ENCODE measurements at places on chromosomes 6 and 20. TPM values are rescaled to one million over a fixed set of nuclear protein-coding genes. Genes with fewer than 3 reads are reported as not detected.

- no peak for DNase-seq
- no peaks in the 10 kb centered on the region for H3K27me3 ChIP-seq
- no peak overlapping the region for H3K27ac ChIP-seq
- no peak overlapping the region for H3K4me3 ChIP-seq
- H3K4me1 ChIP-seq: no peaks in the 10 kb centered on the region
These were observed 104.9 kb downstream of the TULP4 start for GRCh38 chr6:158416883-158417759.

- H3K27me3 ChIP-seq: no peaks in the 10 kb centered on the region
- no peak for DNase-seq
- peak overlapping the region; percentile 66 for H3K4me3 ChIP-seq
These were observed 502 bp upstream of the HACE1 start for GRCh38 chr6:104860221-104860620.

TAGAP gene
- 2.9 TPM for total RNA-seq

DNA sequence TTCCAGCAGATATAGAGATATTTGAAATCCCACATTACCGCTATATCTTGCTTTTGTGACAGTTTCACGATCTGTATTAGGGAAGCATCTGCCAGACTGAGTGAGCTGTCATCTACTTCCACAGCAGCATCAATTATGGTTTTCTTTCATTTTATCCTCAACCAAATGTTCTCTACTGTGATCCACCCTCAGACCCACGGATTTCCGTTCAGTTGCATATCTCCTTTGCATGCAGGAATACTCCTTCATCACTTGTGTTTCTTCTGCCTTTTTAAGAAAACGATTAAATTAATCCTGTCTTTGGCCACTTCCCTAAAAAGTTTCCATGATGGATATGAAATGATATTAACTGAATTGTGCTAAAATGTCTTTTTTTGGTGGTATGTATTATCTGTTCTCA, 262.1 kb upstream of the ADGRB3 start:
- H3K27ac ChIP-seq: no peak overlapping the region
- H3K4me3 ChIP-seq: no peak overlapping the region
- no peaks in the 10 kb centered on the region for H3K4me1 ChIP-seq
- no peaks in the 10 kb centered on the region for H3K36me3 ChIP-seq
- H3K27me3 ChIP-seq: no peaks in the 10 kb centered on the region

GRCh38 chr20:45949542-45950329, 15.3 kb downstream of the PCIF1 start:
- H3K27ac ChIP-seq: no peak overlapping the region
- no peaks in the 10 kb centered on the region for H3K27me3 ChIP-seq
- no peak overlapping the region for H3K4me3 ChIP-seq

Data from breast epithelium (tissue), 4 donors.